Stimulated activated CD8-positive, alpha-beta memory T cell treated with anti-CD3 and anti-CD28 coated beads, Interleukin-4, amount 100 ng/mL, for 1 hour (primary cell): ENCODE measurements at places on chromosomes 5 and 9.

GRCh38 chr5:5658226-5658625 lies 235.7 kb downstream of the ICE1 start:
- DNase-seq, result no peak

- DNase-seq, result no peak
These were observed 329.7 kb downstream of the CWC27 start for GRCh38 chr5:65098393-65098792.

DNA sequence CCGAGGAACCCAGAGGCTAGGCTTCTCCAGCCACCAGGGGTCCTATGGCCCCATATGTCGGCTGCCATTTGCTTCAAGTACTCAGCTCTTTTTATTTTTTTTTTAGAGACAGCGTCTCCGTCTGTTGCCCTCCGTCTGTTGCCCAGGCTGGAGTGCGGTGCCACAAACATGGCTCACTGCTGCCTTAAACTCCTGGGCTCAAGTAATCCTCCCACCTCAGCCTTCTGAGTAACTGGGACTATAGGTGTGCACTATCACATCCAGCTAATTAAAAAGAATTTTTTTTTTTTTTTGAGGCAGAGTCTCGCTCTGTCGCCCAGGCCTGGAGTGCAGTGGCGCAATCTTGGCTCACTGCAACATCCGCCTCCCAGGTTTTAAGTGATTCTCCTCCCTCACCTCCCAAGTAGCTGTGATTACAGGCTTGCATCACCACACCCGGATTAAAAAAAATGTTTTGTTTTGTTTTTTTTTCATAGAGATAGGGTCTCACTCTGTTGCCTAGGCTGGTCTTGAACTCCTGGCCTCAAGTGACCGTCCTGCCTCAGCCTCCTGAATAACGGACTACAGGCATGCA lies 8.9 kb downstream of the CERCAM start:
- DNase-seq, result no peak

- DNase-seq, result no peak
These were observed 30.7 kb downstream of the CTNND2 start for GRCh38 chr5:11873587-11873986.

DNA sequence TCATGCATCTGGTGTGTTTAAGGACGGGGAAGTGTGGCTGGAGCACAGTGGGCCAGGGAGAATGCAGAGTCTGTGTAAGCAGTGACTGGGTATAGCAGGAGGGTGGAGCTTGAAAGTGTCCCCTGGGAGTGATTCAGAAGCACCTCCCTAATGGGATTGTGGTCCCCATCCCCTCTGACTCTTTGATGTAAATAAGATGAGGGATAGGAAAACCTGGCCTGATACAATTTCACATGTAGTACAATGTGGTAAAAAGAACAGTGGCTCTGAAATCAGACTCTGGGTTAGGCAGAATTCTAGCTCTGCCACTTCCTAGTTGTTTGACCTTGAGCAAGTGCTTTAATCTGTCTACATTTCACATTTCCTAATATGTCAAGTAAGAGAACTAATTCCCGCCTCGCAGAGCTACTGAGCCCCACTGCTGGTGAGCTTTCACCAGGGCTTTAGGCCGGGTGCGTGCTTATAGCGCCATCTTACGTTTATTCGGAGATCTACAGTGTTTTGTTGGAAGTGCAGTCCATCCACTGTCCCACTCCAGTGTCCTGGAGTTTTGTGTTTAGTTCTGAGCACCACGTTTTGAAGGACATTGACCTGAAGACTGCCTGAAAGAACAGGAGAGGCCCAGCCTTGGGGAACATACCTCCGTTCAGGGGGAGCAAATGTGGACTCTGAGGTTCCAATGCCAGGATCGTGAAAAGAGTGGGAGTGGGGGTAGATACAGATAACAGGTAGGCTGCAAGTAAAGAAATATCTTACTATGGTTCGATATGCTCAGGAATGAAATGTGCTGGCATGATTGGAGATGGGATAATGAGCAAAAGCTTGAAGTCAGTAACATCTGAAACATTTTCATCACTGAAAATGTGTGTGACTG lies 51.2 kb upstream of the TESK1 start:
- DNase-seq, result no peak

DNA sequence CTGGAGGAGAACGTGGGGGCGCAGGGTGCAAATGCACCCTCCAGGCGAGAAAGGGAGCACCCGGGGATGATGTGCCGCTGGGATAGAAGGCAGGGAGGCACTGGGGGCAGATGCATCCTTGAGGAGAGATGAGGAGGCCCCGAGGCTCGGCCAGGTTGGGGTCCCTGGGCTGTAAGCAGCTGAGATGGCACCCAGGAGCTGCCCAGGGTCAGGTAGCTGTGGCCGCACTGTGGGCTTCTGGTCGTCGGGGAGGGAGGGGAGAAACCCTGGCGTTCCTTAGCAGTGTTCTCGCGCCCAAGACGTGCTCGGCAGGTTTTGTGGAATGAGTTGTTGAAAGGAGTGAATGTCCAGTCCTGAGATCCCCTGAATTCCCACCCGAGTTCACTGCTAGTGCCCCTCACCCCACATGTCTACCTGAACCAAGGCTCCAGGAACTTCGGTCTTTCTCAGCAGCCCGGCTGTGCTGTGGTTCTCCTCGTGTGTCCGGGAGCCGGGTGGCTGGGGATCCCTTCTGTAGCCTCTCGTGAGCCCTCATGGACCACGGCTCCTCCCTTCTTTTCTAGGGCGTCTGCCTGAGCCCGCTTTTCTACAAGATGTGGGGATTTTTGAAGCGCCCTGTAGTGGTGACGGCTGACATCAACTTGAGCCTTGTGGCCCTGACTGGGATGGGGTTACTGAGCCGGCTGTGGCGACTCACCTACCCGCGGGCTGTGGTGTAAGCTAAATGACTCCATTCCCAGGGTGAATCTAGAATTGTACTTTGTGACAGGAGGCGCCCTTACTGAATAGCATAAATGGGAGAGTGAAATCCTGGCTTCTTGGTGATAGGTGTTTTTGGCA lies 1.1 kb downstream of the POMT1 start:
- DNase-seq, result peak; percentile 9

DNA sequence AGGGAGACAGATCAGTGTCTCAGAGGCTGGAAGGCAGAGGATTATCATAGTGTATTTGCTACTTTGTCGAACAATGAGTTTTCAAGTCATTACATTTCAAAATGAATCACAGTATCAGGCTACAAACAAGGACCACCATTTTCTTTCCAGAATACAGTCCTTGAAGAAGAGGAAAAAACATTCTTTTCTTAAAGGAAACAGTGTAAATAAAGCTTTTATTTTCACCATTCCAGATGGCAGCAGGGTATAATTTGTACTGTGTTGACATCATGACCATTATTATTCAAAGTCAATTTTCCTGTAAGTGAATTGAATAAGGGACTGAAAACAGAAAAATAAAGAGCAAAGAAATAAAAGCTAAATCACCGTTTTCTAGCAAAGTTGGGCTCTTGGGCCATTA lies 737.3 kb upstream of the DMAC1 start:
- DNase-seq, result no peak

DNA sequence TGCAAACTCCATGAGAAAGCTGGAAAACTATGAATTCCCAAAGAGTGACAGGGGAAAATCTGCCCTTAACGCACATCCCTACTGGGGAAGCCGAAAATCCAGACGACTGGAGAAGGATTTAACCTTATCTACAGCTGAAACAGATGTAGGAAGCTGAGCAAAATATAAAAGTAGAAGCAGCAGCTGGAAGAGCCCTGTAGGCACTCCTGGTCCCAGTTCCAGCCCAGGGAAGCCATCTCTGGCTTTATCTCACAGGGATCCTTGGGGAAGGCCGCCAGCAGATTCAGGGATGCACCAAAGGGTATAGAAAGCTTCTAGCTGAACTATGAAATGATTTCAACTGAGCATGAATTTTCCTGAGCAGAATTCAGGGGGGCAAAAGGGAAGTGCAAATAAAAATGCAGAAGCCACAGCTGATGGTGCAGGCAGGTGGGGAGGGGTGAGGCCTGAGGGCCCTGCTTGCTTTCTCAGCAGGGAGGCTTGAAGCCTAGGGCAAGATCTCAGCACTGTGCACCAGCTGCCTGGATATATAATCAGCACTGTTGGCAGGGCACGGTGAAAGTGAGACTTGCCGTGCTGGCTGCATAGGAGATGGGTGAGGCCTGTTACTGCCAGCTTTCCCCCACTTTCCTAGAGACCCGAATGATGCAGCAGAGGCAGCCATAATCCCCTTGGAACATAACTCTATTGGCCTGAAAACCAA lies 2019.5 kb upstream of the NUDT12 start:
- no peak for DNase-seq

DNA sequence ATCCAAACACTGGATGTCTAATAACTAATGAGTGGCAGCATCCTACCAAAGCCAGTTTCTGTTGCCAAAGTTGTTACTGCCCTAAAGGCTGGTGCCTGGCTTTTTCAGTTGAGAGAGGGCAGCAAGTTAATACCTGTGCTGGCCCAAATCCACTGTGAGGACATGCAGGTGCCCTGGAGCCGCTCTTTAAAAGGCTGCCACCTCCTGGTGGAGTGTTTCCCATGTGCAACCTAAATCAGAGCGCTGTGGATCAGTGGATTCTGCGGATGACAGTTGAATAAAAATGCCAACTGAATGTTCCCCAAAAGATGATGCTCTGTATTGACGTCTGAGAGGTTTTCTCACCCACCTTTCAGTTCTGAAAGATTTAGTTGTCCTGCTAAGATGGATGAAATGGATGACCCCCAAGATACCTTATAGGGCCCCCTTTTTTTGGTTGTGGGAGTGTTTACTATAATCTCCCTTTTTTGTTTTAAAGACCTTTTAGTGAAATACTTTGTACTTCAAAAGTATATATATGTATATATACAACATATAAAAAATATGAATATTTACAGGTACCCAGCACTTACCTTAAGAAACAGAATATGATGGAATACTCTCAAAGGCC lies 146.4 kb downstream of the EGFLAM start:
- DNase-seq, result no peak

DNA sequence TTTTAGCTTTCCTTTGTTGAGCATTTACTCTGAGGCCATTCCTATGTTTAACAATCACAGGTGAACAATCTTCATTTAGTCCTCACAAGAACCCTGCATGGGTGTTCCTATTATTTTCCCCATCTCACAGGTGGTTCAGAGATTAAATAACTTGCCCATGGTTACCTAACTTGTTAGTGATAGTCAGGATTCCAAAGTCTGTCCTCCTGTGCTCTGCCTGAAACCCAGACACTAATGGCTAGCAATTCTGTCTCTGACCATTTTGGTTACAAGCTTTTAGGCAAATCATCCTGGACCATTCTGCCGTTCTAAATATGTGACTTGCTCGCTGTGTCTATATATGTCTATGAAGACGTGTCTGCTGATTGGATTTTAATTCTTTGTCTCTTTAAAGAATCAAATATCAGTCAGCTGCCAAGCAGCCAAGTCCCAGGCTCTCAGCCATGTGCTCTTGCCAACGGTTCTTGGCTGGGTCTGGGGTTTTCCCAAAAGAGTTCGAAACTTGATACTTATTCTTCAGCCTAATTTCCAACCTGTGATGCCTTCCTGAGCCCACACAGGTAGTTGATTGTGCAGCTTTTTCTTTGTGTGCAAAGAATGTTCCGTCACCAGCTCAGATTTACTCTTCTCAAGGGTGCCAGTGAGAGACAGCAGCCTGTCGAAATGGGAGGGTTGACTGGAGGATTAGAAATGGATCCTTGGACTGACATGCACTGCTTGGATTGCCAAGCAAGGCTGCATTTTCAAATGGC lies 121.7 kb downstream of the NREP start:
- no peak for DNase-seq

GRCh38 chr9:129999141-129999510 lies 43.9 kb downstream of the FNBP1 start:
- no peak for DNase-seq

DNA sequence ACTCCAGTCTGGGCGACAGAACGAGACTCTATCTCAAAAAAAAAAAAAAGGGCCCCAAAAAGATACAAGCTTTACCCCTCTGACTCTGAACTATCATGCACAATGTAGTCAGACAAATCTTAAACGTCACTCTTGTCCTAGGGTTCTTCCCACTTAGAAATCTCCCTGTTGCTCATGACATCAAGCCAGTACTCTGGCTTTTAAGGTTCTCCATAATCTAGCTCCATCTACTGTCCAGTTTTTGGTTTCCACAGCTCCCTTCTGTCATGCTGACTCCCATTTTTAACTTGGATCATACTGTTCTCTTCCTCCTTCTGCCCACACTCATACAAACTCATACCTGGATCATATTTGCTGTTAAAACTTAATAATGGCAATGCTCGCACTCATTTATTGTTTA lies 156.7 kb upstream of the TLX3 start:
- DNase-seq, result no peak

- no peak for DNase-seq
These were observed 154.9 kb downstream of the KCTD16 start for GRCh38 chr5:144325532-144325931.

DNA sequence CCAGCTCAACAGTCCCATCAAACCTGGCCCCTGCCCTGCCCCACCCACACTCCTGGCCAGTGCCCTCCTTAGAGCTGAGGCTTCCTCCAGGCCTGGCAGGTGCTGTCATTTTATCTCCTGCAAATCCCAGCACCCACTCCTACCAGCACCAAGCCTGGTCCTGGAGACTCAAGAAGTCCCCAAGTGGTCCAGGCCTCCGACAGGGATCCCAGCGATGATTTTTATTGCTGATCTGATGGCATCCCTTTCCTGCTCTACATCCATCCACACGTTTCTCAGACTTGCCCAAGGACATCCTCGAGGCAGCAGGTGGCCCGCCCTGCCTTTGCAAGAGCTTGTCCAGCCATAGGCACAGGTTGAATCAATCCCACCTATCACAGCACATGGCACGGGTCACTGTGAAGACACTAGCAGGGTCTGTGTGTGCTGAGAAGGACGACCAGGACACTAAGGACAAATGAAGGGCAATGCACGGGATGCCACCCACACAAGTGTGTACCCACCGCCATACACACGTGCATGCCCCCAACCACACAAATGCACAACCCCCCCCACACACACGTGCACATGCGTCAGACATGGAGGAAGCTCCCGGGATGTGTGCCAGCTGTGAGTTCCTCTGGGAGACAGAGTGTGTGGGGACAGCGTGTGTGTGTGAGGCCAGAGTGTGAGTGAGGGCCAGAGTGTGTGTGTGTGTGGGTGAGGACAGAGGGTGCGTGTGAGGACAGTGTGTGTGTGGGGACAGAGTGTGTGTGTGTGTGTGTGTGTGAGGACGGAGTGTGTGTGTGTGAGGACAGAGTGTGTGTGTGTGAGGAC lies 62.4 kb upstream of the UBAC1 start:
- no peak for DNase-seq

GRCh38 chr9:112570671-112571167 lies 84.1 kb downstream of the KIAA1958 start:
- no peak for DNase-seq
